AG04450 (cell line): ENCODE measurements at places on chromosomes 3 and 15. TPM values are rescaled to one million over a fixed set of nuclear protein-coding genes. Genes with fewer than 3 reads are reported as not detected.

GRCh38 chr15:67915461-67916374 lies 75.9 kb upstream of the RNU6-1 start:
- DNase-seq: no peak

GRCh38 chr3:147411815-147412241 lies 2.7 kb downstream of the ZIC1 start:
- no peak for DNase-seq

The SELENOT gene
- polyA plus RNA-seq: 588 and 601 TPM in 2 replicates

The FMN1 gene
- polyA plus RNA-seq: 3.1 and 3.7 TPM in 2 replicates

DNA sequence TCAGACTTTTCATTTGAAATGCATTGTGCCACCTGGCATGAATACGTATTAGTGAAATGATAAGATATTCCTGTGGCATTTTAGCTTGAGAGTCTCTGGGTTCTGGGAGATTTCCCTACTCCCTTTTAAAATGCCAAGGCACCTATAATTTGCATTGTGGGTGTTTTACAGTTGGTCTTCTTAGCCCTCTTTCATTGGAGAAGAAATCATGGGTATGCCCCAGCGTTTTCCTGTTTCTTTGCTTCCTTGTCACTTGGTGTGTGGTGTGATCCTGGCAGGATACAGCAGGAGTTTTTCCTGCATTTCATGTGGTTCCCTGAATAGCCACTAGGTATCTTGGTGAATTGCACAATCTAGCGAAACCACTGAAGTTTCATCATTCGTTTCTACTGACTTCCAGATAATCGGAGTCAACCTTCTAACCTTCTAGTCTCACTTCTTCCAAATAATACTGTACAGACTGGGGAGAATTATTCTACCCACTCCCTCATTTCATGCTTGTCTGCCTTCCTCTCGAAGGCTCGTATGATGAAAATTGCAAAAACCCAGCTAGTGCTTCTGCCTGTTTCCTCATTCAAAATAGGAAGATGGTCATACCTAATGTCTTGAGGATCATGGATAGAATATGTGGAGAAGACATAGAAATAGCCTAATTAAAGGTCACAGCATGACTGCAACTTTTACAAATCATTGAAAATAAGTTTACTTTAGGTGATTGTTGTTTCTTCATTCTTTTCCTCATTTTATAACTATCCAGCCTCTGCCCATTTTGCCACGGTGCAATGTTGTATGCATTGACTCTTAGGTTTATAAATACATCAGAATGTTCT lies 2.6 kb downstream of the BHLHE40 start:
- DNase-seq: no peak

- no peak for DNase-seq
Measured at GRCh38 chr3:178079966-178080365, 456.3 kb upstream of the KCNMB2 start.

The PLA2G4B gene
- 1.3 and 2.8 TPM in 2 replicates for polyA plus RNA-seq

The RHOV gene
- polyA plus RNA-seq: 0.04 and 0.10 TPM in 2 replicates

The NPTN gene
- 195 and 197 TPM in 2 replicates for polyA plus RNA-seq

The LARP6 gene
- 188 and 235 TPM in 2 replicates for polyA plus RNA-seq

- DNase-seq: no peak
Measured at GRCh38 chr15:60134609-60135008, 130.5 kb downstream of the FOXB1 start.

GRCh38 chr3:99957151-99957796 lies 139.6 kb downstream of the CMSS1 start:
- DNase-seq: no peak

DNA sequence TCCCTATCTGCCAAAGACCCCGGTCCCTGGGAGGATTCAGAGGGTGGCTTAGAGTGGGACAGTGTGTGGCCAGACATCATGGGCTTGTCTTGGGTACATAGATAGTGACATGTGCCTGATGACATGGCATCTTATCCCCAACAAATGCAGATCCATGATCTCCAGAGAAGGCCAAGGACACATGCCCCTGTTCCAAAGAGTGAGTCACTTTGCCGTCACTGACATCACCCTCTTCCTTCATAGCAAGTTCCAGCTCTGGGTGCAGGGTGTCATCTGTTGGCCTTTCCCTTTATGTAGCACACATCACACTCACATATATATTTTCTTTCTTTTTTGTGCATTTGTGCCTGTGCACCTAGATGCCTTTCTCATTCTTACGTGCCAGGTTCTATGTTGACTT lies 350.5 kb downstream of the LRTM1 start:
- no peak for DNase-seq

DNA sequence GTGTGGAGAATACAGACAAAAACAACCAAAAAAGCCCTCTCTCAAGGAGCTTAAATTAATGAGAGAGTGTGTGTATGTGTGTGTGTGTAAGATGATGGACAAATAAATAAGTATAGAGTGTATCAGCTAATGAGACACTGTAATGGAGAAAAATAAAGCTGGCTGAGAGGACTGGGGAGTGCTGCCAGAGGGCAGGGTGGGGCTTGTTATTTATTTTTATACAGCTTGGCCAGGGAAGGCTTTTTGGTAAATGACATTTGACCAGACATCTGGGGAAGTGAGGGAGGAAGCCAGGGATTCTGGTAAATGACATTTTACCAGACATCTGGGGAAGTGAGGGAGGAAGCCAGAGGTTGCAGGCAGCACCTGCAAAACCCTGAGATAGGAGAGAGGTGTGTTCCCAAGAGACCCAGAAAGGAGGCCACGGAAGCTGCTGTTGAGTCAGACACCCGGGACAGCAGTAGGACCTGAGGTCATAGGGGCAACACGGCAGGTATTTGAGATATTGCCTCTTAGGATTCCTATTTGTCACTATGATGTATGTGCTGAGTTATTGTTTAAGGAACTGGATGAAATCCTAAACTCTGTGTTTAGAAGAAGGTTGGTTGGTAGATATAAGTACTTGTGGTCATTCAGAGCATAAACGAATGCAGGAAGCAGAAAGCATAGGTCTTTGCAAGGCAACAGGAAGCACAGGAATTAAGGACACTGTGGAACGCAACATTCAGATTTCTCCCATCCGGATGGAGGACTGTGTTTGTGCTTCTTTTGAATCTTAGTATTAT lies 2.7 kb downstream of the SV2B start:
- DNase-seq: no peak

DNA sequence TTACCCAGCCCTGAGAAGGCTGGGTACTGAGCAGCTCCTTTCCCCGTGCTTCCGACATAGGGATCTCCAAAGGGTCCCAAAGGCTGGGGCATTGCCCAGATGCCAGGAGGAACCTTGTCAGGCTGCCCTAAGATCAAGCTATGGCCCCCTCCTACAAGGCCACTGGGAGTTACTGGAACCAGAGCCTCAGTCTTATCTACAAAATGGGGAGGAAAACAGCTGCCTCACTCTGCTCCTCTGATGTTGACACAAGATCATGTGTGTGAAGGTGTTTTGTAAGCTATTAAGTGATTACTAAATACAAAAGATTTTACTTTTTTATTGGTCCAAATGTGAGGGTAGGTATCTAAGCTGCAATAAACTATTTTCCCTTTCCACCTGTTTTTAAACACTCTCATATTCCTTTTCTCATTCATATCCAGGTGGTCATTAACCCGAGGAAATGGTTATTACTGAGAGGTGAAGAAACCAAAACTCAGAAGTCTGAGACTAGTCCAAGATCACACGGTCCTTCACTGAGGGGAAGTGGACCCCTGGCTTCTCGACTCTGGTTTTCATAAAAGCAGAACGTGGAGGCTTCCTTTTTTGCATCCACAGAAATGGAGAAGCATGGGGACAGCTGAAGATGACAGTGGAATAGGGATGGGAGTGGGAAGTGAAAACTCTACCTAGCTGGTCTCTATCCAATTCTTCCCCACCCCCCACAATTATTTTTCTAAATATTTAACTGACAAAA lies 1.7 kb downstream of the ARPIN start:
- DNase-seq: no peak

GRCh38 chr3:8239095-8239494 lies 262.5 kb upstream of the LMCD1 start:
- DNase-seq: no peak

The BDH1 gene
- polyA plus RNA-seq: 6.1 and 6.6 TPM in 2 replicates

DNA sequence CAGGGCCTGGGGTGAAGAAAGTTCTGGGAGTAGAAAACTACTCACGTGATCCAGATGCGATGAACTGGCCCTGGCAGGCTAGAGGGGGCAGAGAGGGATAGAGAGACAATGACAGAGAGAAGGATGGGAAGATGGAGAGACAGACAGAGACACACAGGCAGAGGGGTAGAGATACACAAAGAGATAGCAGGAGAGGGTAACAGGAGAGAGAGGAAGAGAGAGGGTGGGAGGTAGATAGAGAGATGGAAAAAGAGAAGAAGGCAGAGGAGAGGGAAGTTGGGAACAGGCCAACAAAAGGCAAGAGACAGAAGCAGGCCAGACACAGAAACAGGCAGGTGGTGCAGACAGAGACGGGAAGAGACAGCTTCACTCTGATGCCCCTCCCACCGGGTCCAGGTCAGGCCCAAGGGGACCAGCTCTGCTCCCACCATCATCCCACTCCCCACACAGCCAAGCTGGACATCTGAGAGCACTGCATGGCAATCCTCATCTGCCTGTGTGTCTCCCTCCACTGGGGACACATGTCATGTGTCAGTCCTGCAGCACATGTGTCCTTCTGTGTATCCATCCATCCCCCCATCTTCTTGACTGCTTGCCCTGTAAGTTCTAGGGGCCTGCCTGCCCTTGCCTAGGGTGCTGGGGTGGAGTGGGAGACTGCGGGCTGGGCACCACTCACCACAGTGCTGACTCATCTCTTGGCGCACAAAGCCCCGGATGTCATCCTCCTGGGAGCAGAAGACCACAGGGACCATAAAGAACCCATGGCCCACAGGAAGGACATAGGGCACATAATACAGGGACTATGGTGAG lies 2.2 kb upstream of the UCN2 start:
- no peak for DNase-seq

The P2RY1 gene
- polyA plus RNA-seq: 0.04 and 0.09 TPM in 2 replicates

The NR2F2 gene
- polyA plus RNA-seq: 63.1 and 66.9 TPM in 2 replicates

DNA sequence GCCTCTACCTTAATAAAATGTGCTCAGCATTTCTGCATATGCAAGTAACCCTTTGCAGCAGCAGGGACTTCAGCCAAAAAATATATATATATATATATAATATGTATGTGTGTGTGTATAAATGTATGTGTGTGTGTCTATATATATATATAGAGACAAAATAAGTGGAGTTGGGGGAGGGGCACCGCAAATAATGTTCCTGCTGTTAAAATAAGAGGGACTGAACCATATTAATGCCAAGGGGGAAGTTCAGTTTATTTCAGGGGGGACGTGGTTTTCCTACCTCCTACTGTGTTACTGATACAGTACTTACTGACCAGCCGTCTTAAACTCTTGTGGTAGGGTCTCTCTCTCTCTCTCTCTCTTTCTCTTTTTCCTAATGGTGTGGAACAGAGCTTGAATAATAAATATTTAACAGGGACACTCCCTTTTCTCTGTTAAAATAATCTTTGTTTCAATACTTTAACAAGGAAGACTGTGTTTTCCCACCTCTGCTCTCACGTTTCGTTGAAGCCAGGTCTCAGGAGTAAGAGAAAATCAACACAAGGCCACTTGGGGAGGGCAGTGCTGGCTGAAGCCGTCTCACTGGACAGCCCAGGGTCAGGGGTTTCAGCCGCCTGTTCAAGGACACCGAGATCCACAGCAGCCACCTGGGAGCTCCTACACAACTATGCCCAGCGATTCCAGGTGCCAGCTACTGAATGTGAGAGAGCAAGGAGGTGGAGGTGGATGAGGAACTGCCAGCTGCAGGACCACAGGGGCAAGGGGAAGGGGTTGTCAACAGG lies 42.8 kb upstream of the ADAMTSL3 start:
- no peak for DNase-seq

DNA sequence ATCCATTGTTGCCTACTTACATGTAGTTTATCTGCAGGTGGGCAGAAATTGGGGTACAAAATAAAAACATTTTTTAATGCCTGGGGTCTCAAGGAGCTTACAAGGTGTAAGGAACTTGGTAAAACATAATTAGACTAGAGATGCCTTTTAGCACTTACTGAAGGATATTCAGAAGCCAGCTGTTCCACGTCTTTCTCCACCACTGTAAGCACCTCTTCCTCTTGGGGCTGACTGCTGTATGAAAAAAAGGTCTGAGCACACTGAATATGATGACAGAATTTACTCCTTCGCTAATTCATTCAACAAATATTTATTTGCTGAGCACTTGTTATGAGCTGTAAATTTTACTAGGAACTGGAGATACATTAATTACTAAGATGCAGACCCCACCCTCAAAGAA lies 539.1 kb downstream of the UNC13C start:
- no peak for DNase-seq

The ANKRD63 gene
- polyA plus RNA-seq: not detected in 2 replicates

The SLC51B gene
- polyA plus RNA-seq: 0.50 and 0.61 TPM in 2 replicates
